ENCODE measurements at places on chromosomes 11 and 22. TPM values are rescaled to one million over a fixed set of nuclear protein-coding genes. Genes with fewer than 3 reads are reported as not detected.

Gene MGAT3
- 13.7 TPM for total RNA-seq

Gene KCTD14
- 0.94 TPM for total RNA-seq

Gene SLC25A45
- total RNA-seq: 4.1 TPM

Gene ART5
- total RNA-seq: 0.21 TPM

Gene LRRC56
- 0.68 TPM for total RNA-seq

All from left cardiac atrium (tissue), 4 donors.